ENCODE measurements at places on chromosomes 2 and 18.

- DNase-seq, result no peak
Measured at GRCh38 chr2:15782769-15783294, 157.5 kb upstream of the MYCN start.

DNA sequence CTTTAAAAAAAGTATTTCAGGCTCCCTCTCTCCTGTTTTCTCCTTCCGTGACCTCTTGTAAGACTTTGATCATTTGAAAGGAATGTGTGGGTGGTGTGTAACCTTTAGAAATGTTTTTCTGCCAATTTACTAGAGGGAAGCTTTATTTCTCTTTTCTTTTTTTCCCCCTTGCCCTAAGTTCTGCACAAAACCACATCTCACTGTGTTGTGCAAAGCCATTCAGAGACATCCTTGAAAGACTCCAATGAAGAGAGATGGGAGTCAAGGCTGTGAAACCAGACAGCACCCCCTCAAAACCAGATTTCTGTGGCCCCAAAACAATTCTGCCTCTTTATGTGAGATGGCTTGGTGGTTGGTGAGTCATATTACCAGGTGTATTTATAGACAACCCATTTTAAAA is 184.6 kb upstream of the ERBB4 start:
- no peak for DNase-seq

- no peak for DNase-seq
Measured at GRCh38 chr2:177715771-177716170, 323.2 kb downstream of the AGPS start.

GRCh38 chr2:159157361-159158209 is 128.9 kb downstream of the WDSUB1 start:
- DNase-seq, result peak; percentile 52

GRCh38 chr2:159873258-159873657 is 75.2 kb upstream of the CD302 start:
- DNase-seq, result no peak

- no peak for DNase-seq
Measured at GRCh38 chr2:108918941-108919341, 70.1 kb downstream of the EDAR start.

GRCh38 chr2:10141736-10142639 is 19.4 kb downstream of the RRM2 start:
- peak; percentile 16 for DNase-seq

DNA sequence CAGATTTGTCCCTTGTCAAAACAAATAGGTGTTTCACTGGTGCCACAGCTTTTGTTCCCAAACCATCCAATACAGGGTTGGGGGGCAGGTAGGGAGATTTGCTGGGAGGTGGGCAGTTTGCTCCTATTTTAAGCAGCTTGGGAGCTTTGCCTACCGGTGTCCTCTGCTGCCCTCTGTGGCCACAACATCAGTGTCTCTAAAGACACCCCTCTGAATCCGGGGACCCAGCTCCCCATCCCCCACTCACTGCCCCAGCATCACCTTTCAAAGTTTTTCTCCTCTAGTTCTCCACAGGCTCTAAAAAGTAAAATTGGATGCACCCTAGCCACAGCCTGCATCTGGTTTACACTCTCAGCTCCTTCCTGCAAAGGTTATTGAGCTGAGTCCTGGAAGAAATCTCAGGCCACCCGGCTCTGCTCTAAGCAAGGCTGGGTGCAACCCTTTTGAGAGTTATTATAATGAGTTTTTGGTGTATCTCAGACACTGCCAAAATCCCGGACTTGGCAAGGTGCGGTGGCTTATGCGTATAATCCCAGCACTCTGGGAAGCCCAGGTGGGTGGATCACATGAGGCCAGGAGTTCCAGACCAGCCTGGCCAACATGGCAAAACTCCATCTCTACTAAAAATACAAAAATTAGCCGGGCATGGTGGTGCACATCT is 2.9 kb upstream of the EPAS1 start:
- no peak for DNase-seq

DNA sequence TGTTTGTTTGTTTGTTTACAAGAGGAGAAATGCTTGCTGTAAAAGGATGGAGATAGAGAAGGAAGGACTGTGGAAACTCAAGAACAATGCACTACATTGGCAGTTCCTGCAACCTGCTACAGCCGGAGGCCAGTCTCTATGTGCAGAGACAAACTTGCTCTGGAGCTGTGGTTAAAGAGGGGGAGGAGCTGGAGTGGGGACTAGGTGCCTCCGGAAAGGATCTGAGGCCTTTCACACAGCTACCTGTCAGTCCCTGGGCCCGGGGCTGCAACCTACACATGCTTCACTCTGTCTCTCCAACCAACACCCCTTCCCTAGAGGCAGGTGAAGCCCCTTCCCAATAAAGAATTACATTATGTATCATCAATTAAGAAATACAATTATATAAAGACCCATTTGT is 1234.0 kb upstream of the ZEB2 start:
- no peak for DNase-seq

GRCh38 chr2:9364791-9365497 is 58.4 kb downstream of the ITGB1BP1 start:
- DNase-seq, result no peak

DNA sequence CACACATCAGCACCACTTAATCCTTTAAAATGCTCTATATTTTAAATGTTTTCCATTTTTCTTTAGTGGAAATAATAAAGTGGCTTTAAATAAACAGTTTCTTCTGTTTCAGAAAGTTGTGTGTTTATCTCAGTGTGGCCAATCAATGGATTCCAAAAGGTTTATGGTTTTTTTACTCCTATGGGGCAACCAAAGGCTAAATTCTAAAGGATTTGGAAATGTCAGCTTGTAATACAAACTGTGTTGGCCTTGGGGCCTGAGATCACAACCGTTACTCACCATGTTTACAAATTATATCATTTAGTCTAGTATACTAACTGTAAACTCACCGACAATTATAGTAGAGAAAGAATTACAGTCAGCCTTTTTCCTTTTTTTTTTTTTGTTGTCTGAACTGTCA is 827.2 kb downstream of the EPHA4 start:
- DNase-seq, result no peak

DNA sequence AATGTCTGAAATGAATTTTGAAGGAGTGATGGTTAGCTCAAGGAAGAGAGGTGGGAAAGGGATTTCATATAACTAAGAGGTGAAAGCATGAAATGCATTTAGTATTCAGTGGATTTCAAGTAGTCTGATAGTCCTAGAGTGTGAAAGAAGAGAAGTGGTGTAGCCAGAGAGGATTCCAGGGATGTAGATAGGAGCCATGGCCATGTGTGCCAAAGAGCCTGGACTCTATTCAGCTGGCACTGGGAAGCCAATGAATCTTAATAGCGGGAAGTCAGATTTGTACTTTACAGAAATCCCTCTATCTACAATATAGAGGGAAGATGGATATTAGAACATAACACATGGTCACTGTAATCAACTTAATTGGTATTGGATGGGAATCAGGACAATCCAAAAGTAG is 8.3 kb upstream of the BOLL start:
- no peak for DNase-seq

- DNase-seq, result no peak
Measured at GRCh38 chr2:49002750-49003149, 151.6 kb downstream of the FSHR start.

DNA sequence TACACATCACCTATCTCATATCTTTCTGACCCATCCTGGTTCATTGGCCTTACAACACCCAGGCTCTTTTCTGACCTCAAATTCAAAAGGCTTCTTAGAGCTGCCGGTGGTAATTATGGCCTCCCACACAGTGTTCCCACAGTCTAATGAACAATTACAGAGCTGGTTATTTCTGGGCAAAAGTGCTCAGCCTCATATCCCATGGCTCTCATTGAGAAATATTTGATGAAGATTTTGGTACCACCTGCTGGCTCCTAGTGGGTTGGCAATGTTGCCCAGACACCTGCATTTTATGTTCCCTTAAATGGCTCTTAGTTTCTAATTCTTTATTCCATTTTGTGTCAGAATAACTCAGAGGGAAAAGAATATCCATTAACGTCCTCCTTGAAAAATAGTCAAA is 20.1 kb upstream of the SCYGR2 start:
- no peak for DNase-seq

GRCh38 chr2:181943411-181944124 is 42.1 kb upstream of the PPP1R1C start:
- no peak for DNase-seq

DNA sequence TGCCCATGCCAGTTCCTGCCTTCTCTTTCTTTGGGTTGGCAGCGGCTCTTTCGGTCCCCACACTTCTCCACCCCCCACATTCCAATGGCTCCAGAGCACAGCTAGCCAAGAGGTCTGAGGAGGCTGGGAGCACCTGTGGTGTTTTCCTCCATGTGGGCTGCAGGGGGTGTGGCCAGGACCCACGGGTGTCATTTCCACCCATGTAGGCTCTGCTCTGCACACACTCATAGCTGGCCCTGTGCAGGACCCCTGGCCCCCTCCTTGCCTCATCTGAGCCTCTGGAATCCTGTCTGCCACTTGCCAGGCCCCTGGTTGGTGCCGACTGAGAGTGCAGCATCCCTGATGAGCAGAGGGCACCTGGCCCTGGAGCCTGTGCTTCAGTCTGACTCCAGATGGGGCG is 46.3 kb downstream of the DYSF start:
- no peak for DNase-seq

GRCh38 chr18:57846258-57846657 is 43.1 kb upstream of the ATP8B1 start:
- no peak for DNase-seq

DNA sequence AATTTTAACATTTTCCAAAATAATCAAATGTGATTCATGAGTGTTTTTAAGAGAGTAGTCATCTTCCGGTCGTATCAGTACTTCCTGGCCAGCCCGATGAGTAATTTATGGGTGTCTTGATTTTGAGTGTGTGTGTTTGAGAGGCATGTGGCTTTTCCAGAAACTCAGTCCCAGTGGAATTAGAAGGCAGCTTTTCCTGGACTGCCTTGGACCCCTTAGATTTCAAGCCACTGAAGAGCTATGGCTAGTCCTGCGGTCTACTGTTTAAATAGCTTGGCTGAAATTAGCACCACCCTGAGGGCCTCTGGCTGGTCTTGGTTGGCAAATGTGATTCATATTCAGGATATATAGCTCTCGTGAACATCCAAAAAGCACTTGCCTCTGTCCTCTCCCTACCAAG is 59.4 kb downstream of the HK2 start:
- no peak for DNase-seq

DNA sequence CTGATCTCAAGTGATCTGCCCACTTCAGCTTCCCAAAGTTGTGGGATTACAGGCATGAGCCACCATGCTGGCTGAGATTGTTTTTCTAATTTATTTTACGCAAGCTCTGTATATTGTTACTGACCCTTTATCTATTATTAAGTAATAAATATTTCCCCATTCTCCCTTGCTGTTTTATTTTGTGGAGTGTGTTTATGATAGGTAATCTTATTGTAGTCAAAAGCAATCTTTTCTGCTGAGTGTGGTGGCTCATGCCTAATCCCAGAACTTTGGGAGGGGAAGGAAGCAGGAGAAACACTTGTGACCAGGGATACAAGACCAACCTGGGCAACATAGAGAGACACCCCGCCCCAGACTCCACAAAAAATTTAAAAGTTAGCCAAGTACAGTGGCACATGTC is 55.2 kb upstream of the RTN4 start:
- no peak for DNase-seq

- no peak for DNase-seq
Measured at GRCh38 chr2:8346208-8346607, 335.6 kb upstream of the ID2 start.

DNA sequence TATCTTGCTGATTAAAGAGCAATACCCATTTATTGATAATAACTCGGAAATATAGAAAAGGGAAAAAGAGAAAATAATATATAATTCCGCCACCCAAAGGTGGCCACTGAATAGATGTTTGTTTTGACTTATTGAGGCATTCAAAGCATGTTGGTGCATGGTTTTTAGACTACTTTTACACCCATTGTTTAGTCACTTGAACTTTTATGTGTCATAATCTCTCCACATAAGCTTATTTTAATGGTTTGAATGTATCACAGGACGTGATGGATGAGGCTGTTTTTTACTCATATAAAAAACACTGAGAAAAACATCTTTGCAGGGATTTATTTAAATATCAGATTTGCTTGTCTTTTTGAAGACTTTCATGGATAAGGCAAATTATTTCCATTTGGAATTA is 120.4 kb downstream of the ACKR3 start:
- DNase-seq, result no peak

GRCh38 chr2:95388091-95388692 is 14.3 kb upstream of the FAHD2A start:
- DNase-seq, result no peak

- no peak for DNase-seq
Measured at GRCh38 chr18:79424880-79425568, 29.3 kb downstream of the NFATC1 start.

DNA sequence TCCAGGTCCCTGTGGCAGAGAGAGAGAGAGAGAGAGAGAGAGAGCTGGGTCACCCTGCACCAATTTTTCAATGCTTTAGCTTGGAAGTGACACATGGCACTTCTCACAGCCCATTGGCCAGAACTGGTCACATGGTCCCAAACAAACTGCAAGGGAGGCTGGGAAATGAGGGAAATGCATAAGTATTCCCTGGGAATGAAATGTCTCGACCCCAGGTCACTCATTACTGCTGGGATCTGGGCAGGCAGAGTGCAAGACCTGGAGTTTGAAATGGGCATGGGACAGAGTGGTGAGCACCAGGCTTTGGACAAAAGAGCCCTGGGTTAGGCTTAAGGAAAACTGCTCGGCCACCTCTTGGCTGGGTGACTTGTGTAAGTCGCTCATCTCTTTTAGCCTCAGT is 37.0 kb downstream of the SMAD7 start:
- no peak for DNase-seq

DNA sequence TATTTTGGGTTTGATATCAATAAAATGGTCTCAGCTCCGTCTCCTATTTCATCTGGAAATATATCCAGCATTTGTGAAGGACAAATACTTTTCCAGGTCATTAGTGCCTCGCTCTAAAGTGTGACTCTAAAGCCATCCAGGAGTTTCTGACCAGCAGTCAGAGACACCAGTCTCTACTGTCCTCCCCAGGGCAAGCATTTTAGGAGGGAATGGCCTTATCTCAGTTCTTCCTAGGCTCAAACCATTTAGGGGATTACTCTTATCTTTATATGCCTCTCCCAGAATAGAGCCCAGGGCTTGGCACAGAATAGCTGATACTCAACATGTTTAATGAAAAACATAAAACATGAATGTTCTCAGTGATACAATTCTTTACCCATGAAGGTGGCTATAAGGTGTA is 187.6 kb downstream of the NAPG start:
- DNase-seq, result no peak

DNA sequence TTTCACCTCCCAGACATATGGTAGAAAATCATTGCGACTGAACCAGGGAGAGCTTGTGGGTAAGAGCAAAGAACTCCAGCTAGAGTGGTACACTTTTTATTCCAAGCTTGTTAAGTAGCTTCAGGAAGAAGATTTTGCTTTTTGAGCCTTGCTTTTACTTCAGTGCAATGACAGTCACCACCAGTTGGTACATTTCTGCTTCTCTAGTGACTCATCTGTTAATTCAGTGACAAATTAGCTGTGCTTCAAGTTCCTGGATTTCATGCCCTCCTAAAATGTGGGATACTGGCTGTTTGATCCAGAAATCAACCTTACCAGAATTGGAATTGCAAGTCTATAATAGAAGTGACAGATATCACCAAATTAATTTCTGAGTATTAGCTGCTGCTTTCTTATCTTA is 117.6 kb upstream of the TTN start:
- no peak for DNase-seq

GRCh38 chr2:165794536-165794928 is 485 bp upstream of the GALNT3 start:
- DNase-seq, result peak; percentile 52
